MM.1S (cell line): ENCODE measurements at places on chromosomes 7 and 10.

DNA sequence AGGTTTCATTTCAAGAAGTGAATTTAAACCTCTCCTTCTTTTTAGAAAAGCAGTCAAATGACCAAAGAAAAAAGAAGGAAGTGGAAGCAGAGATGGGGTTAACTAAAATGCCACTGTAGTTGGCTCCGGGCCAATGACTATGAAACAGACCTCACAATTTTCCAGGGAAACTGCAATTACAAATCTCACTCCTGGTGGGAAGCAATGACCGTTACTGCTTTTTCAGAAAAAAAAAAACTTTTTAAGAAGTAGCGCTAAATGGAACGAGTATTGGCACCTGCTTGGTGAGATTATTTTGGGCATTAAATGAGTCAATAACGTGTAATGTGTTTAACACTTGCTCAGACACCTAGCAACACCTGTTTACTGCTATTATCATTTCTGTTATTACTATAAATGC lies 1.2 kb downstream of the SFRP4 start:
- no peak for DNase-seq

- no peak for DNase-seq
These were observed 8.5 kb downstream of the LAT2 start for GRCh38 chr7:74218343-74218698.

- no peak for DNase-seq
These were observed 54.9 kb downstream of the KCNMA1 start for GRCh38 chr10:77582710-77583115.

GRCh38 chr10:22736134-22736533 lies 21.8 kb upstream of the PIP4K2A start:
- no peak for DNase-seq

DNA sequence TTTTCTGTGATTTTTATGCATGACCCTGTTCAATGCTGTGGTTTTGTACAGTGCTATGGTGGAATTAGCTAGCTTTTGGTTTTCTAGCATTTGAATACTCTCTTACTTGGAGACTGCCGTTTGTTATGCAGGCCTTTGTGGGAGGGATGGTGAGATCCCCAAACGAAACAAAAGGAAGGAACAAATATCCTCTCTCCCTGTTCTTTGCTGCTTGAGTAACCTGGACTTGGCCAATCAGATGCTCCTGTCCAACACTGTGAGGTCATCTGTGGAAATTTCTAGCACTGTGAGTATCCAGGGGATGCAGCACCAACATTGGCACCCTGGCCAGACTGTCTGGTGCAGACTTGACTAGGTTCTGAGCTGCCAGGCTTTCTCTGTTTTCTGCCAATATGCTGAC lies 314.4 kb downstream of the ANKRD30A start:
- DNase-seq = no peak

DNA sequence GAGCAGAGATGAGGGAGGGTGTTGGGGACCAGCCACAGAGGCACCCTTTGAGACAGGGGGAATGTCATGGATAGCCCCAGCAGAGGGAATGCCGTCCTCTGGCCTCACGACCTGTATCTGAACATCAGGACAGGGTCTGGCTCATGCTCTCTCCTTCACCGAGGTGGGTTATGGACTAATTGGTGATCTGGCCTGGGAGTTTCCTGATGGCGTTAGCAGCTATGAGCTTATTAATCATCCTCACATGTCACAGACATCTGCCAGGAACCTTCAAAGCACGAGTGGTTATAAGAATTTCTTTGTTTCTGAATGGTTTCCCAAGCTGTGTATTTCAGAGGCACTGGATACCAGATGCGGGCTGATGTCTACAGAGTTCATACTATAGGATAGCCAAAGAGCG lies 6.9 kb downstream of the CPA4 start:
- DNase-seq = no peak

GRCh38 chr10:71525092-71525491 lies 128.4 kb downstream of the CDH23 start:
- no peak for DNase-seq
